Activated naive CD8-positive, alpha-beta T cell treated with anti-CD3 and anti-CD28 coated beads for 36 hours (primary cell): ENCODE measurements at places on chromosomes 2 and 18.

- no peak for DNase-seq
Observed at GRCh38 chr2:121828281-121828731, 72.9 kb downstream of the TSN start.

- DNase-seq, result no peak
Observed at GRCh38 chr18:48222118-48222517, 187.1 kb downstream of the ZBTB7C start.

DNA sequence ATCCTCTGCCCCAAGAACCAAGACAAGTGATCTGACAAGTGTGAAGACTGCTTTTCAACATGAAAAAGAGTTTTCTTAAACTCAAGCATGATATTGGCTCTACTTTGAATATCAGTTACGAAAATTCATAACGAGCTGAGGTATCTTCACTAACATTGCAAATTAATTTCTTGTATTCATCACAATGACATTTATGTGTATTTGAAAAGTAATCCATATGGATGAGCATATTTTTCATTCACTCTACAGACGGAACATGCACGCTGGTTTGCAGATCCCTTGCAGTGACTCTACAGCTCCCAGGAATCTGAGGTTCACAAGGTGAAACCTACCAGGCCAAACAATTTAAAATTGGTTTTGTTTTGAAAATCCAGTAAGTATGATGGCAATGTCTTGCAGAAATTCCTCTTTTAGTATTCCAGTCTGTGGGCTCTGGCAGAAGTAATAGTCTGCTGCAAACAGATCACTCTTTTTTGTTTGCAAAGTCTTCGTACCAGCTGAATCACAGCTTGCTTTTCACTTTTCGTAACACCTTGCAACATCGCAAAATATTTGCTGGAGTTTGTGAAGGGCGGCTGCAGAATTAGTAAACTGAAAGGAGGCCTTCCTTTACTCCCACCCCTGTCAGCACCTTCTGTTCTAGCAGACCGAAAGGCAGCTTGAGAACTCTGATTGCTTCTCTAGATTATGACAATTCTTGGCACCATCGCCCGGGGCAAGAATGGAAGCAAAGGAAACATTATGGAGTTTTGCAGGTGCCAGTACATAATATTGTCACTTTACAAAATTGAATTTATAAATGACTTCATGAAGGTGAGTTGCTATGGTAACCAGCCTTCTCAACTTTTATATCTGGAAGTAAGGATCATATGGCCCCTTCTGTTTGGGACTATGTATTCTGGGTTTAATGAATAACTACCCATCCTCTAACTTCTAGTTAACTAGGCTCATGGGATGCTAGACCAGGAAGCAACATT lies 168.7 kb downstream of the TMEM247 start:
- DNase-seq, result no peak

DNA sequence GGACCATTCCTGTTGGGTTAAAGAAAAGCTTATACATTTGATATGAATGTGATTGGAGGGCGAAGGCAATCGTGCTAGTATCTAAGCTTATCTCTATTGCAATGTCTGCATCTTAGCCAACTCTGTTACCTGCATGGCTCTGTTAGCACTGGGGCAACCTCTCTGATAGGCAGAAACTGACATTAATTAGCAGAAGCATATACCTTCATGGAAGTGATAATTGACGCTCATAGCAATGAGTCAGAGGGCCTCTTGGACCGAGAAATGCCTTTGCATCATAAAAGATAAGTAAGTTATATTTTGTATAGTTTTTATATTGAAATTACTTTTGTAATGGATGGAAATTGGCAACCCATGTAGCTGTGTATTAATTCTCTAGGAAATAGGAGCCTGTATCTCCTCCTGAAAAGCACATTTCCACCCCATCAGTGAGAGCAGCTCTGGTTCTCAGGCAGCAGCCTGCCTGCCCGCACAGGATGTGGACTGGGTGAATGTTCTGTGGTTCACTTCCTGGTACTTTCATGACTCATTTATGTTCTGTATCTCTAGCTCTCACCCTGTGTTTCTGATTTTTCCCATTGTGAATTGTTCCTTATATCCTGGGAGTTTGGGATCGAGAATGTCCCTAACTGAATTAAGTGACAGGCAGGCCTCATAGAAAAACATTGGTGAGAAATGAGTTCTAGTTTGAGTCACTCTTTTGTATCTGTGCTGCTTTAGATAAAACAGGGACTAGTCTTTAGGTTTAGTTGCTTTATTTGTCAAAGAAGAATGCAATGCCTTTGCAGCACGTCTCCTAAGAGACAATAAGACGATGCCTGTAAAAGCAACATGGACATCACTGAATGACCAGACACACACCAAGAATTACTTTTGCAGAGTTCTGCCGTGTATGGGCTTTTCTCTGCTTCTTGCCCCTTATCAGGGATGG lies 344.9 kb downstream of the DCDC2C start:
- DNase-seq, result peak; percentile 14

DNA sequence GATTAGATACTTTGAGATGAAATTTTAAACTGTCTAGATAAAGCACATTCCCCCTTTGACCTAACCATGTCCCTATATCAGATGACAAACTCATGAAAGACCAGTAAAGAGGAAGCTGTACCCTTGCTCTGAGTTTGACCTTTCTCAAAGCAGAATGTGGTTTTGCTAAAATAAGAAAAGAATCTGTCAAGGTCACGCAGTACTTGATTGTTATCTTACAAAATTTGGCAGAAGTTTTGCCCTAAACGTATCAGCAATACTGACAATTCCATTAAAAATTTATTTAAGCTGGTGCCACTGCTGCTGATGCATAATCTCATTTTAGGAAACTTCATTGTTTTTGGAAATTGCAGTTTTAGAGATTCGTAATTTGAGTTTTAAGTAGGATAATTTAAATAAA lies 31.2 kb upstream of the GALM start:
- DNase-seq, result no peak

DNA sequence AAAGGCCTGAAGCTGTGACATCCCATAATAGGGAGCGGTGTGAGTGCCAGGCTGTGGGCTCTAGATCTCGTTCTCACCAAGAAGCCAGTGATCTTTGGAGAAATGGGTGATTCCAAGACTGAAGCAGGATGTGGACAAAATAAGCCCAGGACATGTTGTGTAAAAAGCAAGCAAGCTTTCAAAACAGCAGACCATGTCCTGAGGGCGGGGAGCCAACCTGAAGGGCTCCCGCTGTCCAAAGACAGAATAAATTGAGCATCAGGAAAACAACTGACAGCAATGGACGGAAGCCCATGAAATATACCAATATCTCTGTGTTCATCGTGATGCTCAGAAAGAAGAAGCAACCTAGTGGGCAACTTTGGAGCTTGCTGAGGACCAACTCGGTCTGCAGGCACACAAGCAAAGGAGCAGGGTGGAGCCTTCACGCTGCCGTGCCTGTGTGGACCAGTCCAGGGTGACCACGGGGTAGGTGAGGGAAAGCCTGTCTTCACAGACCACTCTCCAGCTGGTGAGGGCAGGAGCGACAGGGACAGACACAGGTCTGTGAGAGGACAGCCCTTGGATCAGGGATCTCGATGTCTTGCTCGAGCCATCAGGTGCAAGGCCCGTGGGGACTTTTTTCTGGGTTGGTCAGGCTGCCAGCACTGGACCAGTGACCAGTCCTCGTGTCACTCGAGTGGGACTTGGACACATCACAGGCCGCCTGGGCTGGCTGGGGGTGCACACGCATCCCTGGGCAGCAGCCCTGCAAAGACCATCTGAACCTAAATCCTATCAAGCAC lies 21.5 kb downstream of the MTERF4 start:
- DNase-seq, result no peak

DNA sequence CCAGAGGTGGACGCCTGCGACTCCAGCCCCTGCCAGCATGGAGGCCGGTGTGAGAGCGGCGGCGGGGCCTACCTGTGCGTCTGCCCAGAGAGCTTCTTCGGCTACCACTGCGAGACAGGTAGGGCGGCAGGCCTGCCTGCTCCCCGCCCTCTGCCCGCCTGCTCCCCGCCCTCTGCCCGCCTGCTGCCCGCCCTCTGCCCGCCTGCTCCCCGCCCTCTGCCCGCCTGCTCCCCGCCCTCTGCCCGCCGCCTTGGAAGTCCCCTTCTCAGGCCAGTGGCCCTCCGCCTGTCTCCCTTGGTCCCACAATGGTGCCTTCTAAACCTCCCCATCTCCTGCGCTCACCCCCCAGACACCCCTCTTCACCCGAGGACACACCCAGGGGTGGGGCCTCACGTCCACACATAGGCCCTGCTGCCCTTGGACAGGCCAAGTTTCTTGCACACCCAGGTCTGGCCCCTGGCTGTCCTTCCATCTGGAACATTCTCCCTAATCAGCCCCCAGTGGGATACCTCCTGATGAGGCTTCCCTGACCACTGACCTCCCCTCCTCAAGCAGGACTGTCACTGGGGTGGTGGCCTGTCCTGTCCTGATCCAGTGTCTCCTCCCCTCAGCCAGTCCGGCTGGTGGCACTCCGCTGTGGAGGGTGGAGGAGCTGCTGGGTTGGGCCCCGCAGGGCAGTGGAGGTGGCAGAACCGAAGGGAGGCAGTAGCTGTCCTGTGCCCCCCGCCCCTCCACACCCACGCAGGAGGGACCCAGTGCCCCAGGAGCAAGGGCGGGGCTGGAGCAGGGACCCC lies 37.9 kb downstream of the MTERF4 start:
- DNase-seq, result peak; percentile 56

- DNase-seq, result peak; percentile 25
Observed at GRCh38 chr2:95050385-95051300, 25.1 kb downstream of the MAL start.

GRCh38 chr2:27989149-27989548 lies 98.6 kb downstream of the BABAM2 start:
- DNase-seq, result no peak

- DNase-seq, result no peak
Observed at GRCh38 chr2:149765636-149766035, 178.1 kb upstream of the MMADHC start.

DNA sequence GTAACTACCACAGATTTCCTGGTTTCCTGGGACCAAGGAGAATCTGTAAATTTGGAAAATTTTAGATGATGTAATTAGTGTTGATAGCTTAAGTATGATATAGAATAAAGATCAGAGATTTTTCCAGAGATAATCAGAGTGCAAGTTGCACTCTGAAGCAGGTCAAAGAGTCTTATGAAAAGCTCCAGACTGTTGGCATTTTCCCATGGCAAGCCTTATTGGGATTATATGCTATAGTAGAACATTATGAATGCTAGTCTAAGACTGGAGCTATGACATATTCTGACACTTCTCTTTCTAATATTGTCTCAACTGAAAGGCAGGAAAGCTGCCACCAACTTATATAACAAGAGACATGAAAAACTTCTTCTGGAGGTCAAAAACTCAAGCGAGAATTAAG lies 1638.3 kb upstream of the LRRTM1 start:
- no peak for DNase-seq

DNA sequence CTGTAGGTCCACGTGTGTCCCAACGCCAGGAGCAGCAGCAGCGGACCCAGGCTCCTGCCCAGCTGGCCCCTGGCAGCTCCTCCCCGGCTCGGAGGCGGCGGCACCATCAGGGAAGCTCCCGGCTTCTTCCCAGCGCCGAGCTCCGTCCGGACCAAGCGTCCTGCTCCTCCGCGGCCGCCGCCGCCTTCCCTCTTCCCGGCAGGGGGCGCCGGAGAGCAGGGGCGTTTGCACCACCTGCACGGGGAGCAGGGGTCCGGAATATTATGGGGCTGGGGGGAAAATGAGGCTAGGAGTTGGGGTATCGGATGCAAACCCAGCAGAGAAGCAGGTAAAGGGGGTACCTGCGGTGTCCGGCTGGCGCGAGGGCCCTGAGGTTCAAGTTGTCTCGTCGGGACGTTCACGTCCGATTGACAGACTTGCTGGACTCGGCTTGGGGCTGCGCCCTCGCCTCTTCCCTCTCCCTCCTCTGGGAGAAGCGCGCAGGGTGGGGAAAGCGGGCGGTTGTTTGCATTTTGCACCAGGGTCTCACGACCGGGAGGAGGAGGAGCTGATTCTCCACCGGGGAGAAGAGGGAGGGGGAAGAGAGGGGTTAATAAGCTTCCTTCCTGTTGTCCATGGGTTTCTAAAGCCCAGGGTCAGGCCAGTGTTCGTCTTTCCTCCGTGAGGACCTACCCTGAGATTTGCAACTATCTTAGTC lies at the start of gene CCBE1:
Gene CCBE1, minus strand, starts transcription at position 188 of the 697 bp plus-strand sequence.
- peak; percentile 52 for DNase-seq

DNA sequence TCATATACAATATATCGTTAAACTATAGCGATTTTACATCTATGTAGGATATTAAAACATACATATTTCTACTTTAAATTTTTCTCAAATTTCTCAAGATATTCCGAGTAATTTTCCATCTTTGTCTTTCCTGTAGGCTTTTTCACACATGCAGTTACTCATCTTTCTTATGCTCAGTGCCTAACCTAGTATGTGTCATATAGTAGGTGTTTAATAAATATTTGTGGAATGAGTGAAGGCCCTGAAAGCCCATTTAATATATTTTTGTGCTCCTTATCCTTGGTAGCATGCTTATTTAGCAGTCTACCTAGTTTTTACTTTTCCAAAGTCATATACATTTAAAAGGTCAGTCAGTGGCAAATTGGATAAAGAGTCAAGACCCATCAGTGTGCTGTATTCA lies 67.3 kb downstream of the ITGB6 start:
- no peak for DNase-seq

DNA sequence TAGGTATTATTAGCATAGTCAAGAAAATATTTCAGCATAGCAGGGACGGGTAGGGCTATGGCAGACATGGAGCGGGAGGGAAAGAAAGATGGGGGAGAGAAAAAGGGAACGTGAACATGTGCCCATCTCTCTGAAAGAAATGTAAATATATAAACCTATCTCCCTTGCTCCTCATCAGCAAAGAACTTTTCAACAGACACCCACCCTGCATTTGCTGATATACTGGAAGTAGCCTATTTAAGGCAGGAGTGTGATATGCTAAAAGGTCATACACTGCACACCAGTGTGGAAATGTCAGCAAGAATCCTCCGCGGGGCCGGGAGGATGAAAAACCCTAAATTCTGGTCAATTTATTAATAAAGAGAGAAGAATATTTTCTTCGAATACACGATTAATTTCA lies 1.7 kb downstream of the MBOAT2 start:
- DNase-seq, result no peak

DNA sequence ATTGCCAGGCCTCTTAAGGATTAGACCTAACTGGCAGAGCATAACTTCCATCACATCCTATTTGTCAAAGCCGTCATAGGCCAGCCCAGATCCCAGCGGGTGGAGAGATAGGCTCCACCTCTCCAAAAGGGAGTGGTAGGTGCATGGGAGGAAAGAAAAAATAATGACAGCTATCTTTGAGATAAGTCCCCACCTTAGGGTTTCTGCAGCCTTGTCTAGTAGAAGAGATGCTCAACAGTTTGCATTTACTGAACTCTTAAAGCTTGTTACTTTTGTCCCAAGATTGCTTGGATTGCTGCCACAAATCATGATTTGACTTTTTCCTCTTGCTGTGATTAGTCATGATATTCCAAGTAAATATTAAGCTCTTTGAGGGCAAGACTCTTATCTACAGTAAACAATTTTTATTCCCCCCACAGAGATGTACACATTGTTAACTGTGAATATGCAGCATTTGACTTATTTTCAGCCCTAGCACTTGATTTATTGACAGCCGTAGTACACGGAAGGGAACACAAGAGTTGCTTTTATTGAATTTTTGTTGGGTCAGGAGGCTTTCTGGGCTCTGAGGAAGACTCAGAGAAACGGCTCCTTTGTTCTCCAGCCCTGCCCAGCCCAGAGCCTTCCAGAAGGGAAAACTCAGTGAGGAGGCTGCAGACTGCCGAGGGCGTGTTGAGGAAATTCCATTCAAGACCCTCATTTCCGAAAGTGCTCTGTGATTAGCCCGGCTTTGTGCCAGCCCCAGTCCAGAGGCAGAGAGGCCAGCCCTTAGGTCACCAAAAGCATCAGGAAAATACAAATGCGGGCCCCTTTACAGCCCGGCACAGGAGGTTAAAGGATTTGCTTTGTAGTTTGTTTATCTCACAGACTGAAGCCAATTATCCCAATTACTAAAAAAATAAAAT lies 75.5 kb upstream of the ZNF532 start:
- no peak for DNase-seq

- DNase-seq, result no peak
Observed at GRCh38 chr2:30162806-30163205, 16.0 kb downstream of the YPEL5 start.
